Mesendoderm (in vitro differentiated cells): ENCODE measurements at places on chromosomes 12 and 14.
A peak's percentile ranks its signal among the peaks of the same experiment; 100 is the strongest.

GRCh38 chr12:53174881-53175491 lies 5.5 kb upstream of the ZNF740 start:
- DNase-seq, result peak; percentile 99

- no peak for DNase-seq
Observed at GRCh38 chr12:67202011-67202677, 67.0 kb upstream of the CAND1 start.

GRCh38 chr12:80189241-80189640 lies 89.9 kb downstream of the OTOGL start:
- no peak for DNase-seq

- peak; percentile 60 for DNase-seq
Observed at GRCh38 chr12:24560831-24561271, 388.1 kb downstream of the BCAT1 start.

GRCh38 chr14:47678993-47679392 lies 3.6 kb upstream of the MDGA2 start:
- peak; percentile 37 for DNase-seq

DNA sequence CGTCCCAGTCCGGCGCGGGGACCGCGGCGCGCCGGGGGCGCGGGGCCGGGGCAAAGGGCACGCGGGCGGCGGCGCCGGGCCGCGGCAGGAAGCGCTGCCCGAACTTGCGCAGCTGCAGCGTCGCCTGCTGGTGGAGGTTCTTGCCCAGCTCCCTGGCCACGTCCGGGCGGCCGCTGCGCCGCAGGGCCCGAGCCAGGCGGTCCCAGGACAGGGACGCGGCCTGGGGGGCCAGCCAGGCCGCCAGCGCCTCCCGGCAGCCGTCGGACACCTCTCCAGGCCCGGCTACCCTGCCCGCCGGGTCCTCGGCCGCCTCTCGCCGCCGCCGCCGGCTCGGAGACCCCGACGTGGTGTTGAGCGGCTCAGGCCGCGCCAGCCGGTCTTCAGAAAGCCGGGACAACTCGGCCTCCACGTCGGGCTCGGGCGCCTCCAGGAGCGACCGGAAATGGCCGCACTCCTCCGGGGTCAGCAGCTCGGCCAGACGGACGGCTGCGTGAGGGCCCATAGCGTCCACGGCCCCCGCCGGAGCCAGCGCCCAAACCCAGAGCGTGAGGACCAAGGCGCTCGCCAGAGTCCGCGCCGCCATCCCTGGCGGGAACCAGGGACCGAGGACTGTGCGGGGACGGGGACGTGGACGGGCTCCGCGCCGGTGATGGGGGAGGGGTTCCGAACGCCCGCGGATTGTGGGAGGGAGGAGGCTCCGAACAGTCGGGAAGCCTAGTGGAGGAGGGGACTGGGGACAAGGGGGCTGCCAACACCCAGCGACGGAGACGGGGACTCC lies 34.0 kb downstream of the FIGNL2 start:
- DNase-seq, result peak; percentile 82

- DNase-seq, result peak; percentile 77
Observed at GRCh38 chr14:75232597-75232996, 46.0 kb upstream of the FOS start.

GRCh38 chr14:29648045-29648444 lies 279.6 kb downstream of the PRKD1 start:
- DNase-seq, result peak; percentile 11

- no peak for DNase-seq
Observed at GRCh38 chr14:34329301-34329700, 132.7 kb downstream of the SPTSSA start.

GRCh38 chr14:69711065-69711464 lies 55.9 kb upstream of the SRSF5 start:
- DNase-seq, result no peak

DNA sequence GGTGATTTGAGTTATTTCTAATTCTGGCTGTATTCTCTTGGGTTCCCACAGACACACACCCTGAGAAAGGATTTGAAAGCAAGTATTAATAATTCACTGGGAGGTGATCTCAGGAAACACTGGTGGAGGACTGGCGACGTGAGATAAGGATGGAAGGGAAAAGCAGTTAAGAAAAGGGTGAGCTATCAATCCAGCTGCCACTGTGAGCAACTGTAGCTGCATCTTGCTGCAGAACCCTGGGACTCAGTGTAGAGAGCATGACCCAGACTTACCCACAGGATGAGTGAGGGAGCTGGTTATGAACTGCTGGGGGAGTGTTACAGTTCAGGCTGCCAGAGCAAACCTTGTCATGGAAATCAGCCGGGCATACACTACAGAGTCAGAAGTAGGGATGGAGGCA lies 71.9 kb downstream of the RESF1 start:
- peak; percentile 47 for DNase-seq

GRCh38 chr14:95150910-95151309 lies 6.4 kb downstream of the DICER1 start:
- DNase-seq, result no peak

GRCh38 chr14:56482310-56482911 lies 97.2 kb upstream of the TMEM260 start:
- DNase-seq, result peak; percentile 73

DNA sequence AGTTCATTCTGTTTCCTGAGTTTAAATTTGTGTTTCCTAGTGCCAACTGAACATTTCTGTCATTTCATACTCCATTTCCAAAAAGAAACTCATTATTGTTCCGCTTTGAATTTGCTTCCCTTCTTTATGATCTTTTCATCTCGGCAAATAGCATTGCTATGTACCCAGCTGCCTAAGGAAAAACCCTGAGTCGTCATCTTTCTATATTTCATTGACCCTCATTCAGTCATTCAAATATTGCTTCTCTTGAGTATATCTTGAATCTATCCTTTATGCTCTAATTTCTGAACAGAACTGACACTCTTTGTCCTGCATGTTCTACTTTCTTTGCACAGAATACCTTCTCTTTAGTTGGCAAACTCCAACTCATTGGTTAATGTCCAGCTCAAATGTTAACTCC lies 35.9 kb downstream of the ADIPOR2 start:
- no peak for DNase-seq

- DNase-seq, result peak; percentile 99
Observed at GRCh38 chr12:64682572-64683277, 72.4 kb downstream of the RASSF3 start.

GRCh38 chr14:39469094-39469710 lies 37.0 kb upstream of the FBXO33 start:
- DNase-seq, result peak; percentile 73

DNA sequence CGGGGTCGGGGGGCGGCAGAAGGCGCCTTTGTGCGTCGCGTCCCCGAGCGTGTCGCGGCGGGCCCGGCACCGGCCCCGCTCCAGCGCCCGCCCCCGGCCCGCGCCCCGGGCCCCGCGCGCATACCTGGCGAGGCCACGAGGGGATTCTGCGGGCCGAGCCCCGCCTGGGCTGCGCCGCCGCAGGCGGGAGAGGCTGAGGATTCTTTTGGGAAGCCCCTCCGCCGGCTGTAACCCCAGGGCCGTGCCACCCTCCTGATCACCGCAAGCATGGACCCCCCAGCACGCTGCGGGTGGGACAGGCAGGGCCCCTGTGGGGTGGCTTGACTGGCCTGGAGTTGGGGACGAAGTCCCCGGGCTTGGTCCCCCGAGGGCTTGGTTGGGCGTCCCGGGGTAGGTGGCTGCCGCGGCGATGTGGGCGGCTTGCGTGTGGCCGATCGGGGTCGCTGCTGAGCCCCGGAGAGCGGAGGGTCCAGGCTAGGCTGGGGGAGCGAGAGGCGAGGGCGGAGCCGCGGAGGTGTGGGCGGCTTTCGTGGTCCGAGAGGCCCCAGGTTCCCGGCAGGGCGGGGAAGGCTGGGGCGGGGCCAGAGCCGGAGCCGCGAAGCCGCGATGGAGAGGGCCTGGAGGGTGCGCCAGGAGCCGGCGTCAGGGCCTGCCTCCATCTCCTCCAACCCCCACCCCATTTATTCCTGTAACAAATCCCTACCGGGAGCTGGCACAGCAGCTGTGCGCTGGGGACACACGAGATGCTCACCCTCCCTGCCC lies 28.4 kb upstream of the GPR132 start:
- peak; percentile 89 for DNase-seq

DNA sequence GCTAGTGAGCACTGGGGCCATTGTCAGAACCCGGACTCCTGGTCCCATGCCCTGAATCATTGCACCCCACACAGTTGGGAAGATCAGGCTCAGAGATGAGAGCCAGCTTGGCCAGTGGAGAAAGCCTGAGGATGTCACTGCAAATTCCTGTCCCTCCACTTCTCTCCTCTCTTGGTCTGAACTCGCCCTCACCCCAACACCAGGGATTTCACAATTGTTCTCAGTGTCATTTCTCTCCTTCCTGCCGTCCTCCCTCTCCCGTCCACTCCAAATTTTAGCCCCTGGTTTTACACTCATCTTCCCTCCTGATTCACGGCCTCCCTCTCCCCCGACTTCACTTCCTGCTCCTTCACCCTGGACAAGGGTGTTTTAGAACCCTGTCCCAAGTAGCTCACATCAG lies 11.1 kb downstream of the KRT75 start:
- DNase-seq, result no peak

DNA sequence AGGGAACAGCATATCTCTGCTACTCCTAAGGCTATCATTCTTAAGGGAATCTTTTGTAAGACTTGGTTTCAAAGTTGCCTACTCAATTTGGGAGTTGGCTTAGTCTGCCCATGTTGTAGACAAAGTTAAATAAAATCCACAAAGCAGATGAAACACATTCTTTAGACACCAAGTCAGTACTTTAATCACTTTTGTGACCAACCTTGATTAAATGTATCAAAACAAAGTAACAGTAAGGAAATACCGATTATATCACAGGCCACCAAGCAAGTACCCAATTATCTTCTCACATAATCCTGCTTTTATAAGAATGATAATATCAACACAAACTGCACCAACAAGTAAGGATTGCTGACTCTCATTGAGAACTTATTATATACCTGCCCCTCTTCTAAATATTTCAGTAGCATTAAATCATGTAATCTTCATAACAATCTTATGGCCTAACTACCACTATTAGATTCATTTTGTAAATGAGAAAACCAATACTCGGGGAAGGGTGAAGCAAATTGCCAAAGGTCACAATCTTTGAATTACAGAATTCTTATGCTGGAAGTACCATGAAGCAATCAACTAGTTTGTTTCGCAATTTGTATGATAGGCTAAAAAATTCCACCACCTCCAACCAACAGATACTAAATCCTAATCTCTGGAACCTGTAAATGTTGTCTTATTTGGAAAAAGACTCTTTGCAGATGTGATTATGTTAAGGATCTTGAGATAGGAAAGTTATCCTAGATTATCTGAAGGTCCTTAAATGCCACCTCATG lies 12.6 kb upstream of the DIO2 start:
- no peak for DNase-seq

DNA sequence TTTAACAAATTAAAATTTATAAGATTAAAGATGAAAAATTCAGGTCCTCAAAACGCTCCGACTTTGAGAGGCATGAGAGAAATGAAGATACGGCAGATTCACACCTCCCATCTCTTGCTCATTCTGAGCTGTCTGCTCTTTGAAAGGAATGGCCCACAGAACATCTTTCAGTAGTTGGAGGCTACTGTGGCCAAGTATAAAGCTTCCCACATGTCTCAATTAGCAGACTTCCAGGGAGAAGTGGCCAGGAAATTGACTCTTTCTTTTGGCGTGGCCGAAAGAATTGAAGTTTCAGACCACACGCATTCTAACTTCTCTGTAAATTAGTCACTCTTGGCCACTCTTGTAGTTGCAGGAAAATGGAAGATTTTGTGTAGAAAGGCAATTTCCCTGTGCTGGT lies 129.2 kb downstream of the DIP2B start:
- no peak for DNase-seq

DNA sequence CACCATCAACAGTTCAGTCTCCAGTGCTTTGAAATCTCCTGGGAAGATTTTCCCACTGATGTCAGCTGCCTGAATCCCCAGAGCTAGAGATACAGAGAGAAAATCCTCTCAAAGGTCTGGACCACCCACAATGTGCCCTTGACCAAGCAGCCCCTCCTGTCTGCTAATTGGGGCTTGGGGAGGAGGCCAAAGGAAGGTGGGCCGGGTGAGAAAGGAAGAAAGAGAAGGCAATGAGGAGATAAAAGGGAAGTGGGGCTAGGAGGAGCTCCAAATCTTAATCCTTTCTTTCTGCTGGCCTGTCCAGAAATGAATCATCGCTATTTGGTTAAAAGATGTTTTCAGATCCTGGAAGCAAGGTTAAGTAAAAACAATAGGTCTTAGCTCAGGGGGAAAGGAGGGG lies 322.9 kb downstream of the BCL11B start:
- no peak for DNase-seq

GRCh38 chr14:42112108-42112507 lies 505.4 kb downstream of the LRFN5 start:
- no peak for DNase-seq

DNA sequence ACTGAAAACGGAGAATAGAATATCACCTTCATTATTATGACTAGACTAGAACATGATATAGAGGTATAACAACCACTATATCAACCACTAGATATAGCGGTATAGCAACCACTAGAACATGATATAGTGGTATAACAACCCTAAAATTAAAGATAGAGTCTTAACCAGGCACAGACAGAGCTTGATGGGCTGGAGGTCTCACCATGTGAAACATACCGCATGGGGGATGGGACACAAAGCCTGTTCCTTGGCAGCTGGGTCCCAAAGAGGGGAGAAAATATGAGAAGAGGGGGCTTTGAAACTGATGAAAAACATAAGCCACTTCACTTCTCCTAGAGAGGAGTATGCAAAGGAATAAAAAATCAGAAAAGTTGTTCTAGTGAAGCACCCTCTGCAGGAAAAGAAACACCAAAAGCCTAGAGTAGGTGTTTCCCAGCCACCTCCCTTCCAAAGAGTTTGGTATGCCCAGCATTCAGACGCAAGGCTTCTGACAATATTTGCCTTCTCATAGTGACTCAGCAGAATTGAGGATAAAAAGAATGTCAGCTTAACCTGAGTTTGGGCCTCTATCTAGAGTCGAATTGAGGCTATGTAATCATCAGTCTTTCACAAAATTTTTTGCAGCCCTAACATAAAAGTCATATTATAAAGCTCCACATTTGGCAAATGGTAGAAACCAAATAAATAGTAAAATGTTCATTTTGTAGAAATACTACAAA lies 316.4 kb downstream of the NOVA1 start:
- peak; percentile 93 for DNase-seq

DNA sequence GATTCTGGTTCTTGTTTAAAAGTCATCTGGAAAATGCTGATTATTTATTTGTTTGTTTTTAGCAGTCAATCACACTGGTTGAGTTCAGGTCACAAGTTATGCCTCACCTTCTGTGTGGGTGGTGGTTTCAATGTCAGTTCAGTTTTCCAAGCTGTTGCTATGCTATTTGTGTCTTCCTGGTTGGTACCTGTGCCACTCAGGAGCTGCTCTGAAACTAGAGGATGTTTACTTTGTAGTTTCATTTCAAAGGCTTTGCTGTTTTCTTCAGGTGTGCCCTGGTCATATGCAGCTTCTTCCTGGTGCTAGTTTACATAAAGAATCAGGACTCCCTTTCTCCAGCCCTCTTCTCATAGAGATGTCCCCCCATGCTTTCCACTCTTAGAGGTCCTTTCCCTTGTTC lies 75.7 kb upstream of the PPP4R3A start:
- no peak for DNase-seq

- peak; percentile 64 for DNase-seq
Observed at GRCh38 chr14:103401223-103402214, 16.3 kb downstream of the MARK3 start.
